ENCODE measurements at places on chromosomes 11 and 22.

GRCh38 chr11:125902277-125902926 lies 604 bp downstream of the PUS3 start:
- DNase-seq = no peak

DNA sequence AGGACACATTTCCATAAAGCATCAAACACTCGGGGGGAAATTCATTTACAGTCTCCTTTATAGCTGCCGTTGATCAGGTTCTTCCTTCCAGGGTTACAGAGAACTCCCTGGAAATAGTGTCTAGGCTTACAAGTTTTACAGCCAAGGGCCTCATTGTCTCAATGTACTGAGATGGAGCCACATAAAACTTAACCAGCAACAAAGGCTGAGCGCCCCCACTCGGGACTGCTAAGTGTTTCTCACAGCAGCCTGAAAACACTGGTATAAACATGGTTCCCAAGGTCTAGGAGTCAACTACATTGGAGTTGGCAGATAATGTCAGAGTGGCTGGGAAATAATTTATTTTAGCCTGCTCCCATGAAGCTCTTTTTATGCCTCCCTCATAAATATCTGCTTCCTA lies 686.2 kb downstream of the OPCML start:
- DNase-seq = no peak

- DNase-seq = no peak
Observed at GRCh38 chr11:9214765-9215164, 50.4 kb downstream of the DENND5A start.

DNA sequence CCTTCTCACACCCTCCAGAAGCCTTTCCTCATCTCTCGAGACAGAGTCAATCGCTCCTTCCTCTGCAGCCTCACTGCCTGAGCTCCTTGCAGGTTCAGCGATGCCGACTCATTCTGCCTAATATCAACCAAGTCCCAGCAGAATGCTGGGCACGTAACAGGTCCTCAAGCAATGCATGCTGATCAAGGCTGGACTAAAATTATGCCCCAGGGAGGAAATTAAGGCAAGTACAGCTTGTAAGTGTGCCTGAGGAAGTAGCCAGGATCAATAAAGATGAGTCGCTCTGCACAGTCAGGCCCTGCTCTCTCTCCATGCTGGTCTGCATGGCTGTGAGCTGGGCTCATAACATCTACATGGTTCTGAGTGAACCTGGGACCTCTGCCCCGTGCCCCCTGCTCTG lies 25.6 kb upstream of the NRIP3 start:
- no peak for DNase-seq

DNA sequence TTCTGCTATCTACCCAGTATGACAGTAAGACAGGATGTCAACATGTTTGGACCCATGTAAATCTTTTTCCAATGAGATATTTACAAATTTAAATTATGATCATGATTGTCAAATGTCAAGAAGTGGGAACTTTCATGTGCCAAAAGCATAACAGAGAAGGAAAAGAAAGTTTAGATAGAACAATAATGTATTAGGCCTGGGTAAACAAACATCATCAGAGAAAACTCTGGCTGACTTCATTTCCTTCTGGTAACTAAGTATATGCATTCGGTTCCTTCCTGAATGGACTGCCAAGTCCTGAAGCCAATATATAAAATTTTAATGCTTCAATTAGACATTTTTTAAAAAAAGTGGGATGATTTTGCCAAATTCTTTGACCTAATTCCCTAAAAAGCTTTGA lies 16.5 kb downstream of the RNF141 start:
- no peak for DNase-seq
